Inflammatory macrophage treated with lipopolysaccharide for 4 hours (primary cell): ENCODE measurements at places on chromosomes 1 and 21.

DNA sequence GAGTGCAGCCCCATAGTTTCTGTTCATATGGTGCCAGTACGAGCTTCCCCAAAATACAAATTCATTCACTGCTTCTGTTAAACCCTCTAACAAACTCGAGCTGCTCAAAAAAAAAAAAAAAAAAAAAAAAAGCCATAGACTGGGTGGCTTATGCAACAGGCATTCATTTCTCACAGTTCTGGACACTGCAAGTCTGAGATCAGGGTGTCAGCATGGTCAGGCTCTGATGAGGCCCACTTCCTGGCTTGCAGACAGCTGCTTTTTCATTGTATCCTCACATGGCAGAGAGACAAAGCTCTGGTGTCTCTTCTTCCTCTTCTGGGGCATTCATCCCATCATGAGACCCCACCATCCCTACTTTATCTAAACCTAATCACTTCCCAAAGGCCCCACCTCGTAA is 121.6 kb downstream of the PTBP2 start:
- peak; percentile 34 for DNase-seq

- no peak for DNase-seq
These were observed 801.7 kb upstream of the BRINP3 start for GRCh38 chr1:191279266-191279800.

DNA sequence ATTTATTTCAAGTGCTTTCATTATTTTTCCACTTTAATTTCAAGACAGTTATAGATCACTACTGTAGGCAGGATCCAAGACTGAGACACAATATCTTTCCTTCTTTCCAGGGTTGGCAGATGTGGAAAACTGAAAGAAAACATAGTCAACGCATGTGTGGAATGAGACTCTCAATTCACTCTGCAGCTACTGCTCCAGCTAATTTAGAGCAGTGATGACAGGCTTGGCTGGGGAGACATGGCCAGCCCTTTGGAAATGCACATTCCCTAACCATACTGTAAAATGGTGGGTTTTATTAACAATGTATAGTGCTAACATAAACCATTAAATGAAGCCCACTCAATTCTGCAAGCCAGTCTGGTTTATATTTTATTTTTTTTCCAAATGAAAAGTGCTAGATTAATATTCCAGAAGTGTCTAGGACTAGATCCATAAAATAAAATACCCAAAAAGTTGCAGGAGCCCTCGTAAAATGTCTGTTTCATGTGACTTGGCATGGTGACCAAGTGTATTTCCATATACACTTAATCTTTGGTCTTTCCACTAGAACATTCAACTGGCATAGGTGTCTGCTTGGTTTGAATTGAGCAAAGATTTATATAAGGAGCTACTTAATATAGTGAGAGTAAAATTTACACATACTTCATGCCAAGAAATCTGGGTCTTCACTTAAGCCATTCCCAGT is 32.9 kb downstream of the COL11A1 start:
- no peak for DNase-seq

DNA sequence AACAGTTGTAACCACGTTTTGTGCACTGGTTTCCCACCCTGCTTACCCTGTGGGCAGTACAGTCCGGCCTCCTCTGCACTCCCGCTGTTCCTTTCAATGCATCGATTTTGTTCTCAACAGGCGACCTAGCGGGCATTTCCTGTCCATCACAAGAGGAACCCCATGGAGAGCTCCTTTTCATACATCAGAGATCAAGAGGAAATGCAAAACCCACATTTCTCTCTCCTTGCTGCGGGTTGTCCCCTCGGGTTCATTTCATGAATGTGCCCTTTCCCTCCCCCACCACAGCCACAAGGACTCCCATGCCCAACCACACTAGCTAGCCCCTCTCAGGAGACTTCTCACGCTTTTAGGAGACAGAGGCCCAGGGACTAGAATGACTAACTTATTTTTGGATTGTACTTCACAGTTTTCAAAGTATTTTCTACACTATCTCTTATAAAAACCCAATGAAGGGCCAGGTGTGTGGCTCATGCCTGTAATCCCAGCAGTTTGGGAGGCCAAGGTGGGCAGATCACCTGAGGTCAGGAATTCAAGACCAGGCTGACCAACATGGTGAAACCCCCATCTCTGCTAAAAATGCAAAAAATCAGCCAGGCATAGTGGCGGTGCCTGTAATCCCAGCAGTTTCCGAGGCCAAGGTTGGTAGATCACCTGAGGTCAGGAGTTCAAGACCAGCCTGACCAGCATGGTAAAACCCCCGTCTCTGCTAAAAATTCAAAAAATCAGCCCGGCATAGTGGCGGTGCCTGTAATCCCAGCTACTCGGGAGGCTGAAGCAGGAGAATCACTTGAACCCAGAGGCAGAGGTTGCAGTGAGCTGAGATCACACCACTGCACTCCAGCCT is 18.4 kb downstream of the ATP1A4 start:
- peak; percentile 19 for DNase-seq

- no peak for DNase-seq
These were observed 607.2 kb upstream of the PLXNA2 start for GRCh38 chr1:208851366-208851765.

DNA sequence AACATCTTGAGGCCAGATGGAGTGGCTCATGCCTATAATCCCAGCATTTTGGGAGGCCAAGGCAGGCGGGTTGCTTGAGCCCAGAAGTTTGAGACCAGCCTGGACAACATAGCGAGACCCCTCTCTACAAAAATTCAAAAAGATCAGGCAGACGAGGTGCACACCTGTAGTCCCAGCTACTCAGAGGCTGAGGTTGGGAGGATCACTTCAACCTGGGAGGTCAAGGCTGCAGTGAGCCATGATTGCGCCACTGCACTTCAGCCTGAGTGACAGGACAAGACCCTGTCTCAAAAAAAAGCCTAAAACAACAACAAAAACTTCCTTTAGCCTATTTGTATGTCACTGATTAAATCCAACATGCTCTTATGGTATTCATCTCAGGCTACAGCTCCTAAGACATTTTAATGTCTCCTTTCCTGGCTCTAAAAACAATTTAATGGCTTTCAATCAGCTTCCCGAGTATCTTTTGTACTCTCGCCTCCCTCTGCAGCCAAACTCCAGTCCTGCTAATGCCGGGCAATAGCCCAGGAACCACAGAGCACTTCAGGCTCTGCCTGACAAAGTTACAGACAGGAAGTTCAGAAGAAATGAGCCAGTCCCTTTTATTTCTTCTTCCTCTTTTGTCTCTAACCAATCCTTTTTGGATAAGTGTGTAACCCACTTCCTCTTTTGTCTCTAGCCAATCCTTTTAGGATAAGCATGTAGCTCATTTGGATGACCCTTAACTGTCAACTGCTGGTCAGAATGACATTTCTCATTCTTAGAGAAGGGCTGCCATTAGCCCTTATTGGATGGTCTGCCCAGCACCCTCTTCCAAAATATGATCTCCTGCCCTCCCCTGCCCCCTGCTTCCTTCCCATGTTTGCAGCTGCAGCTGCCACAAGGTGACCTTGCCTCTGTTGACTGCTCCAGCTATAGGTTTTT is 6.6 kb upstream of the DOP1B start:
- peak; percentile 92 for DNase-seq

DNA sequence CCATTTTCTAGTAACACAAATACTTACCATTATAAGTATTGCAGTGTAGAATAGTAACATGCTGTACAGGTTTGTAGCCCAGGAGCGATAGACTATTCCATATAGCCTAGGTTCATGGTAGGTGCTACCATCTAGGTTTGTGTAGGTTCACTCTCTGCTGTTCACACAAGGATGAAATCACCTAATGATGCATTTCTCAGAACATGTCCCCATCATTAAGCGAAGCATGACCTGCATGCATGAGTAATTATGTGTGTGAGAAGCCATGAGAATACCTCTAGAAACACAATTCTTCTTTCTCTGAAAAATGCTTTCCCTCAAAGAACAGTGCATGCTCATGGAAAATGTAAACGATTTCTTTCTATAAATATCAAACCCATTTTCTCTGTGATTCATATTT is 69.3 kb downstream of the NR5A2 start:
- no peak for DNase-seq

GRCh38 chr1:163104385-163105099 is 35.4 kb downstream of the RGS4 start:
- no peak for DNase-seq

- no peak for DNase-seq
These were observed 8.6 kb upstream of the ACBD3 start for GRCh38 chr1:226195144-226195543.
